T-helper 22 cell (primary cell): ENCODE measurements at places on chromosomes 7 and 10.

- DNase-seq, result no peak
Measured at GRCh38 chr7:23106823-23107663, 1.5 kb downstream of the KLHL7 start.

DNA sequence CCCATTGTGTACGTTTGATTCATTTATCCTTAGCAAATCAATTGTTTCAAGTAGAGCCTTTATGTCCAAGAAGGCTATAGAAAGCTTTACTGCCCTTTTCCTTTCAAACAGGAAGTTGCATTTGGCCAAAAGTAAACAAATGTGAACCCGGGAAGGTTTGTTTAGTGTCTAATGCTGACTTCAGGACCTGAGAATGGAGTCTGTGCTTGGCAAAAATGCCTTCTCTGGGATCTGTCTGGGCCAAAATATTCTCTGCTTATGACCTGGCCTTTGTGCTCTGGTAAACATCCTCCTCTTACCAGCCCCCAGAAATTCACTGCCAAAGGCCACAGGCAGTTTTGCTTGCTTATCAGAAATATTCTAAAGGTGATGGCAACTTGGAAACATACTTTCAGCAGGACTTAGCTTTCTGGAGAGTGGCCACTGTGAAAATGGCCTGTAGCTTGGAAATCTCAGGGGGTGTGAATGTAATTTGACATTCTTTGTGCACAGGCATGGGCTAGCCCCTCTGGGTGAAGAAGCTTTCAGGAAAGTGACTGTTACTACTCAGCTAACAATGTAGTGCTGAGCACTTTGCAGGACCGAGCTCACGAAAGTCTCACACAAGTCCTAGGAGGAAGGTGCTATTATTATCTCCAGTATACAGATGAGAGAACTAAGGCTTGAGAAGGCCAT lies 199.5 kb downstream of the PTEN start:
- no peak for DNase-seq

- no peak for DNase-seq
Measured at GRCh38 chr10:71603150-71603549, 116.4 kb downstream of the C10orf105 start.

- no peak for DNase-seq
Measured at GRCh38 chr10:31927565-31927883, 1.1 kb downstream of the ARHGAP12 start.
